ENCODE measurements at places on chromosomes 12 and 14. TPM values are rescaled to one million over a fixed set of nuclear protein-coding genes. Genes with fewer than 3 reads are reported as not detected.

Gene PTMS
- total RNA-seq = 588 TPM

Gene IRF9
- total RNA-seq = 15.5 TPM

Gene MSRB3
- total RNA-seq = 22.8 TPM

Gene ADGRD1
- 0.55 TPM for total RNA-seq

All from A549 treated with Hydrocortisone at 1 μM for 4 hours (cell line).